Cardiac atrium fibroblast (primary cell): ENCODE measurements at places on chromosomes 12 and 14. TPM values are rescaled to one million over a fixed set of nuclear protein-coding genes. Genes with fewer than 3 reads are reported as not detected.

HOXC6 gene
- total RNA-seq: not detected in 2 replicates

SRRM4 gene
- not detected in 2 replicates for total RNA-seq

DTX1 gene
- under 0.01 TPM in 1 of 2 replicates, not detected in the other for total RNA-seq

ADAM21 gene
- total RNA-seq: 1.3 and 1.4 TPM in 2 replicates

KCNK10 gene
- not detected in 2 replicates for total RNA-seq

DLK1 gene
- total RNA-seq: not detected in 2 replicates

INSM2 gene
- total RNA-seq: not detected in 2 replicates

TRHDE gene
- total RNA-seq: 0.90 TPM in 1 of 2 replicates, not detected in the other

TAS2R7 gene
- not detected in 2 replicates for total RNA-seq

ISM2 gene
- total RNA-seq: 0.97 and 1.1 TPM in 2 replicates

NKX2-1 gene
- total RNA-seq: not detected in 2 replicates

NTF3 gene
- total RNA-seq: 0.18 TPM in 1 of 2 replicates, not detected in the other

CAPZA3 gene
- total RNA-seq: not detected in 2 replicates

DPY19L2 gene
- 0.36 and 0.81 TPM in 2 replicates for total RNA-seq

PTCSC3 gene
- not detected in 2 replicates for total RNA-seq

MIP gene
- total RNA-seq: not detected in 2 replicates

PSME2 gene
- 44.6 and 52.2 TPM in 2 replicates for total RNA-seq

SOX5 gene
- total RNA-seq: 0.16 and 0.90 TPM in 2 replicates

C3AR1 gene
- total RNA-seq: not detected in 2 replicates

KLRF1 gene
- total RNA-seq: not detected in 2 replicates
